ENCODE measurements at places on chromosomes 2 and 18.

DNA sequence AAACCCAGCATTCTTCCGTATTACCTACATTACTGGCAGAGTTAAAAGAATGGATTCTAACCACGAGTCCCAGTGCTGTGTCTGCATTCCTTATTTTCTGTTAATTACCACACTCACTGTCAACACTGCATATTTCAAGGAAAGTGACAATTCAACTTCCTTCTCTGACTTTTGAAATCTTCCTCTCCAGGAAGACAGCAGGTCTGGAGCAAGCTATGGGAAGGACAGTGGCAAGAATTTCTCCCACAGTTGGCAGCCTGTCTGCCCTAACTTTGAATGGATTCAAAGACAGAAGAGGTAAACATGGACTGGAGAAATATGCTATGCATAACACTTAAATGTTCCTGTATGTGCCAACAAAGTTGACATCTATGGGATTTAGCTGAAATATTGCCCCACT lies 700.5 kb upstream of the CHAC2 start:
- DNase-seq: no peak

DNA sequence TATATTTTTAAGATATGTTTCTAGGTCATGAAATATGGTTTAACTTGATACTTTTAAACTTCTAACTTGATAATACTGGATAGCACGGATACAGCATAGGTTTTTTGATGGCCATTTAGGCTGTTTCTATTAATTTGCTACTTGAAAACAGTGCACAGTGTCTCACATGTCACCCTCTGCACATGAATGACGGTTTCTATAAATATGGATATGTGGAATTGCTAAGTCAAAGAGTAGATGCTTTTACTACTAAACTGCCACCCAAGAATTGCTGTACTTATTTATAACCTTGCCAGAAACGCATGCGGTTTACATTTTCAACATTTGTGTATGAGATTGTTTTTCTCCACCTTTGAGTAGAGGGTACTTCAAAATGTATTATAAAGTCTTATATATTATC lies 174.6 kb upstream of the LYPD1 start:
- DNase-seq: no peak

DNA sequence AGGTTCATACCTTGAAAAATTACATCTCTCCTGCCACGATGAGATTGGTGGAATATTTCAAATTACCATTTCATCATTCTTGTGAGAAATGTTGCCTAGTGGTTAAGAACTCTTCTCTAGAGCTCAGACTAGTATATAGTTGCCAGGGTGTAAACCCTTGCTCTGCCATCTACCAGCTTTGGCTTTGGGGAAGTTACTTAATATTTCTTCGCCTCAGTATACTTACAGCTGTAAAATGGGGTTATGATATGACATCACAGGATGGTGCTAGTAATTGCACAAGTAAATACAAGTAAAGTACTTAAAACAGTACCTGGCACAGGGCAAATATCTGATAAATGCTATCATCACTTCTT lies 1.5 kb downstream of the SPOPL start:
- DNase-seq: no peak

DNA sequence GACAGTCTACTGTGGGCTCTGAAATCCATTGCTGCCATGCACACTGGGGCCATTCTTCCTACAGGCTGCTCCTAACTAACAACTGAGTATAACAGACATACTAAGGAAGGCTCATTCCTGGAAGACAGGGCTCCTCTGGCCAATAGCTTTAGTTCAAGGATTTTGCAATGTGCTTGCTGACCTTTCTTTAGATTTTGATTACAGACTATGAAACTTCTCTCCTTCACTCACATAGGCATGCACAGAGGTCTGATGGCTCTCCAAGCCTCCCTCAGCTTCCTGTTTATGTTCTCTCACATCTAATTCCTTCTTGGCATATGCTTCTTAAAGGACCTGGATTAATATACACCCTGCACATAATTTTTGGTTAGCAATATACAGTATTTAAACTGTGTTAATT lies 34.4 kb upstream of the ROCK1 start:
- DNase-seq: no peak

DNA sequence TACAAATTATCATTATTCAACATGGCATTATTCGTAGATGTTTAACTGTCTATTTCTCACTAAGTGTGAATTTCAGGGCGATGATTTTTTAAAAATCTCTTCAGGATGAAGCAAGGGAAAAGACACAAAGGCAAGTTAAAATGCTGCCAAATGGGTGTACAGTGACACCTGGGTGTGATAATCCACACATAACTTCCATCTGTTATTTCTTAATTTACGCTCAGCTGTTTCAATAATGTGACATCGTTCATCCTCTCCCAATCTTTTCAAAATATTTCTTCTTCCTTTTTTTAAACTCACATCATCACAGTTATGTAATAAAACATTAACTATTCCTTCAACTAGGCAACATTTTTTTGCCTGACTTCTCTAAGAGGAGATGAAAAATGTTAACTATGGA lies 10.6 kb downstream of the PDE1A start:
- DNase-seq: no peak

DNA sequence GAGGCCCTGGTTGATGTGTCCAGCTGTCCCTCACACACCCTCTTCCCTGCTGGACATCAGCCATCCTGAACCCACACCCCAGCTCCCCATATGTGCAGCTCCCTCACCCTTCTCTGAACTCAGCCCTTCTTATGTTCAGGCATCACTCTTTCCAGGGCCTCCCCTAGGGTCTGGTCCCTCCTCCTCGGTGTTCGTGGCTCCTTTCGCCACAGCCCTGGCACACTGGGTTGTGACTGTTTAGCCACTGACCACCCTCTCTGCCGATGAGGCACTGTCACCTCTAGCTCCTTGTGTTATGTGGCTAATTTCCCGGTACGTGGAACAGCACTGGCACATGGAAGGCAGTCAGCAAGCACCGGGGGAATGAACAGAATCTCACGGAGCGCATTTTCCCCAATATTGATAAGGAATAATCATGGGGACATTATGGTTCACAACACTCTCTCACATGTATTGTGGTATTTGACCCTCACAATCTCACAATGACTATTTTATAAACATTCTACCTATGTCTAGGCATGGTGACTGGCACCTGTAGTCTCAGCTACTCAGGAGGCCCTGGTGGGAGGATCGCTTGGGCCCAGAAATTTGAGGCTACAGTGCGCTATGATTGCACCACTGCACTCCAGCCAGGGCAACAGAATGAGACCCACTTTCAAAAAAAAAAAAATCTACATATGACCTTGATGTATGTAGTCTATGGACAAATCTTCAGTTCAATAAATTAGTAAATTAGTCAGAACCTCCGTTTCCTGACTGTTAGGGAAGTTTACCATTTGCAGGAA lies 292.1 kb downstream of the MYT1L start:
- no peak for DNase-seq

DNA sequence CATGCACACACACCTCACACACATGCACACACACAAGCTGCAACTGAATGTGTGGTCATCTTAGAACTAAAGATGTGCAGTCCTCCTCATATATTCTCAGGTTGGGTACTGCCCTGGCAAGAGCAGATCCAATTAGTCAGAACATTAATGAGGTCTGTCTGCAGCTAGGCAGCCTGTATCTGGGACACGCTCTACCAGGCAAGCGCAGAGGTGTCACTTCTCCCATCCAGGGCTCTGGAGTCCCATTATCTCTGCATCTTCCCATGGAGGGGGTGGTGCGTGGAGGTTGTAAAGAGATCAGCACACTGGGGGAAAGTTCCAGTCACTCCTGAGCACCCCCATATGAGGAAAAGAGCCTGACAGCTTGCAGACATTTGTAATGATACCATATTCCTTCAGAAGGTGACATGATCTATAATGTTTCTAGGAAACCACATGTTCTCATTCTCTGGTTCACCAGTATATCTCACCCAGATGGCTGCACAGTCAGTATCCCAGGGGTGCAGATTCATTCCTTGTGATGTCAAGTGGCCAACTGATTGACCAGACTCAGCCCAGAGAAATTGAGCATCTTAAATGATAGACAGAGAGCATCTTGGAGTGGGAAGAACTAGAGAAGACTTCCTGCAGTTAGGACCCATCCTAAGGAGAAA lies 95.4 kb downstream of the RTN4 start:
- no peak for DNase-seq

DNA sequence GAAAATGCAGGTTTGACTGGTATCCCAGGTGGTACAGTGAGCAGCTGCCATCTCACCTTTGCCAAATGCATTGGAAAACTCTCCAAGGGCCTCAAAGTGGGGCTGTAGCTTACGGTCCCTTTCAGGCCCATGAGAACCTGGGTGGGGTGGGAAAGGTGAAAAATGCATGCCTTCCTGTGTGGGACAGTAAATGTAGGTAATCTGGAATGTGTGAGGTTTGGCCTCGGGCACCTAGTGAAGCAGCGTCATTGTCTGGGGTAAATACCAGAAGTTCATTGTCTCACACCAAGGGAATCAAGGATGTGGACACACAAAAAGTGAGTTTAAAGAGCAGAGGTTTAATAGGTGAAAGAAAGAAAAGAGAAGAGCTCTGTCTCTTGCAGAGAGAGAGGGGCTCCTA lies 36.6 kb downstream of the TIMM21 start:
- no peak for DNase-seq

DNA sequence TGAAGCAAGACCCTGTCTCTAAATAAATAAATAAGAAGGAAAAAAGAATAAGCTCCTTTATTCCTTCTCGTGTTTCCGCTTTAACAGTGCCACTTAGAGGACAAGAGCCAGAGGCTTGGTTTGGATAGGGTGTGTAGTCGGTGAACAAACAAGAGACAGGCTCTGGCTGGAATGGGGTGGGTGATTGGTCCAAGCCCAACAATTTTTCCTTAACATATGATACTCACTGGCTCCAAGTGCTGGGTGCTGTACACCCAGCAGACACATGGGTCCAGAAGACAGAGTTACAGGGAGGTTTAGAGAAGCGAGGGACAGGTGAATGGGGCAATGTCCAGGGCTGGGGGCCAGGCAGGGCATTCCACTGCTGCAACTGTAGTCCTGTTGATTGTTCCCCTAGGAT lies 77.8 kb downstream of the NCAPH start:
- peak; percentile 24 for DNase-seq

- peak; percentile 77 for DNase-seq
Measured at GRCh38 chr2:6866275-6866671, 566 bp upstream of the CMPK2 start.

- DNase-seq: no peak
Measured at GRCh38 chr2:217900780-217901360, 101.9 kb downstream of the TNS1 start.

GRCh38 chr2:16717477-16717876 lies 51.8 kb upstream of the CYRIA start:
- peak; percentile 30 for DNase-seq

DNA sequence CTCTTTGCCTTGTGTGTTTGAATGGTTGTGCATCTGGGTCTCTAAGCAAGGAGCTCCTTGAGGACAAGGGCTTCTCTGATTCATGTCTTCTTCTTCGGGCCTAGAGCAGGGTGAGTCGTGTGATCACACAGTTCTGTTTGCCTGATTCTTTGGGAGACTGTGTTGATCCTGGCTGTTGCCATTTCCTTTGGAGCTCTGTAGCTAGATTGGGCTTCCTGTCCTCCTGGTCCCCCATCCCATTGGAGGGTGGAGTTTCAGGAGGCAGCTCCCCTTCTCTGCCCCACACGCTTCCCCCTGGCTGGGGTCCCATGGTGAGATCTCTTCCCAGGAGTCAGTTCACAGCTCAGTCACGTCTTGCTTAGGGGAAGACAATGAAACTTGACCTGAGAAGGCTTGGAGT lies 92.8 kb downstream of the TRIB2 start:
- no peak for DNase-seq

- DNase-seq: no peak
Measured at GRCh38 chr18:370751-371608, 103.1 kb upstream of the THOC1 start.

DNA sequence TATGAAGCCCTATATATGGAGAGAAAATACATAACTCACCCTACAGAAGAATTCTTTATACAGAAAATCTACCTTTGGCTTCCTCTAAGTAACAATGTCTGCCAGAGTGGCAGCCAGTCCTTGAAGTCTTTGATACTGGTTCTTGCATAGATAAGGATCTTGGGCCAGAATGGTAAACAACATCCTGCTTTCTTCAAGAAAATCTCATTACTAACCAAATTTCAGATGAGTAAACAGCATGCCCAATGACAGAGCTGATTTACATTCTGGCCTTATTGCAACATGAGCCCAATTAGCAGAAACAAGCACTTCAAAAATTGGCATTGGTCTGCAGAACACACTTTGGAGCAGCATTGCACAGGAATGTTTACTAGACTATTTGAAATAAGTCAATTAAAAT lies 336.5 kb upstream of the ST6GAL2 start:
- DNase-seq: no peak

GRCh38 chr18:10690366-10690765 lies 164.5 kb downstream of the NAPG start:
- peak; percentile 55 for DNase-seq

GRCh38 chr2:219595256-219595655 lies 2.4 kb upstream of the STK11IP start:
- no peak for DNase-seq

GRCh38 chr2:205906419-205906818 lies 179.6 kb downstream of the INO80D start:
- no peak for DNase-seq

- DNase-seq: no peak
Measured at GRCh38 chr2:60888853-60889252, 7.5 kb downstream of the REL start.

DNA sequence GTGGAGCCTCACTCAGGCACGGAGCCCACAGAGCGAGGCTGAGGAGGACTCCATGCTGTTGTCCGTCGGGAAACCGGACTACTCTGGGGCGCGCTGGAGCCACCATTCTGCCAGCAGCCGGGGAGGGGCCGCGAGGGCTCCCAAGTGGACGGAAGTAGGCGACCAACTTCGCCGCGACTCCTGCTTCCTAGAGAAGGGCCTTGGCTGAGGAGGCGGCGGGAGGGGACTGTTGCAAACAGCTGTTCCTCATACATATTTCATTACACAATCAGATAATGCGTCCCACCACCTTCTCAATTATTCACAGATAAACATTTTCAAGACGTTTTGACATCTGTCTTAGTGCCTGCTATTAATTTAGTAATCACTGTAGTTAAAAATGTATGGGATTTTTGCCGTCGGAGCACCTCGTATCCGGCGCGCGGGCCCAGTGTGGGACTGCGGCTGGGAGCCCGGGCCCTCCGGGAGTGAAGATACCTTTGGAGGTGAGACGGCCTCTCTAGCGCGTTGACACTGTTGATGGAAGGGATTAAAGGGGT lies 11.7 kb upstream of the SIX3 start:
- no peak for DNase-seq

Measured in NCI-H146 (cell line).